MCF 10A (cell line): ENCODE measurements at places on chromosomes 3 and 15. TPM values are rescaled to one million over a fixed set of nuclear protein-coding genes. Genes with fewer than 3 reads are reported as not detected.

Gene CPN2
- total RNA-seq, result not detected in 2 replicates

Gene TJP1
- 114 and 137 TPM in 2 replicates for total RNA-seq

Gene SPTBN5
- 1.1 TPM in 2 replicates for total RNA-seq

Gene ADAMTS17
- total RNA-seq, result 4.0 and 7.7 TPM in 2 replicates

Gene OR5K2
- total RNA-seq, result not detected in 2 replicates
